ENCODE measurements at places on chromosomes 4 and X.

DNA sequence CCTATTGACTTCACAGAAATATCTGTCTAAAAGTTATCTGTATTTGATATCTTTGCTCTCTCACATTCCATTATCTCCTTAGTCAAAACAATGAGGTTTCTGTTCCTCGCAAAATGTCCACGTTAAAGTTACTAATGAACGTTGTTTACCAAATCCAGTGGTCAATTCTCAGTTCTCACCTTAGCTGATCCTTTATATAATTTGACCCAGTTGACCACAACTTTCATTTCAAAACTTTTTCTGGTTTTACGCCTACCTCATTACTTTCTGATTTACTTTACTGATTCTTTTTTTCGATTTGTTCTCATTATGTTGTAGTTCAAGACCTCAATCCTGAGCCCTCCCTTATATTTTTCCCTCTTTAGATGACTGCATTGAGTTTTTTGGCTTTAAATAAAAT, 186.6 kb downstream of the IL1RAPL1 start:
- DNase-seq, result no peak

GRCh38 chr4:74203467-74203866, 45.5 kb downstream of the MTHFD2L start:
- DNase-seq, result no peak

DNA sequence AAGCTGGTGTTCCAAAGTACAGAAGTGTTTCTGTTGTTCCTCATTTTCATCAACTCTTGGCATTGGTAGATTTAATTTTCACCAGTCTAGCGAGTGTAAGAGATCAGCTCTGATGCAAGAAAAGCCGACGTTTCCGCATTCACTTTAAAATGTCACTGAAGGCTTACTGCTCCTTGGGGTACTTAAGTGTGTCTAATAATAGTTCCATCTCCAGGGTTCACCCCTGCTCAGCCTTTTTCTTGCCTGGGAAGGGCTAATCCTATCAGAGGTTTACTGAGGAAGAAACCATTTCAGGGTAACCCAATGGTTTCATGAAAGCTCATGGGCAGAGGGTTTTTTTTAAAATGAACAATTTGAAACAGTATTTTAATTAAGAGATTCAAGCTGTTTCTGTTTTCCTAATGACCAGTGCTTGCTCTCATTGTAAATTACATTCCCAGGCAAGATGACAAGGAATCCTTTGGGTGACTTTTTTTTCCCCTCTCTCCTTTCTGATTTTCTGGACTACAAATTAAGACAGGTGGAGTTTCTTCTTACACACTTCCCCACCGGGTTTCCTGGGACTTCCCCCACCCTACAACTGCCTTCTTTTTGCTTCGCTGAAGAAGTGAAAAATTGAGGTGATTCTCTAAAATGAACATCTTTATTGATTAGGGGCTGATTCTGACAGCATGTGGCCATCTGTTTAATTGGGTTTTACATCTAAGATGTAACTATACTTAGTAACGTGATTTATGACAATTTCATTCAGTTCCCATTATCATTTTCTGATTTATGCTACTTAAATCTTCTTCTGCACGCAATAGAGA, 78.7 kb upstream of the CBLL2 start:
- no peak for DNase-seq

GRCh38 chr4:118221227-118221800, 131.5 kb downstream of the PRSS12 start:
- no peak for DNase-seq

DNA sequence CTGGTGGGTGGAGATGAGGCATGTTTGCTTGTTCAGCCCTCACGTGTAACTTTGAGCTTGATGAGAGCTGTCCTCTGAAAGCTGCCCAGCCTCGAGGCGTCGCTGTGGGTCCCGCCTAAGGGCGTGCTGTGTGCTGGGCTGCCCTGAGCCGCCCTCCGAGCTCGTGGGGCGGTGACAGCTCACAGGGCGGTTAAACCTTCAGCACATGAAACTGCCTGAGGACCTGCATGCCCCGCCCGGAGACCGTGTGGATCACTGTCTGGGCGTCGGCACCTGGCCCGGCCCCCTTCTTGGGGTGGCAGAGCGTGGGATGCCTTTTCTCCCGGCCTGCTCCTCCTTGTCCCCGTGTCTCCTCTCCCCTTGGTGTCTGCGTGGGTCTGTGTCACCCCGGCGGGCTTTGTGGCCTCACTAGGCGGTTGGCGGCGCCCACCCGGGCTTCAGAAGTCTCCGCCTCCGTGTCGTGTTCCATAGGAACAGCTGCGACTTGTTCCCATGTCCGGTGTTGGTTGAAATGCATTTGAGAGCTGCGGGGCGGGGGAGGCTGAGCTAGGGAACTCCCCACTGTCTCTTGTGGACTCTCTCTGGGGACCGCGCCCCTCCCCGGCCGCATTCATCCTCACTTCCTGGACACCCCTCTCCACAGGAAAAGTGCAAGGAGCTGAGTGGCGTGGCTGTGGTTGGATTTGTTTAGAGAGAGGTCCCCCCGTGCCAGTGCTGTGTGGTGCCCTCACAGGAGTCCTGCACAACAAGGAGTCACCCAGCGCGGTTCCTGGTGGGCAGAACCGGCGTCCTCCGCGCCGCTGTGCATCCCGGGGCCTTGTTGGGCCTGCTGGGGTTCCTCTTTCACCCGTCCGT, 6.8 kb downstream of the AKAP17A start:
- no peak for DNase-seq

DNA sequence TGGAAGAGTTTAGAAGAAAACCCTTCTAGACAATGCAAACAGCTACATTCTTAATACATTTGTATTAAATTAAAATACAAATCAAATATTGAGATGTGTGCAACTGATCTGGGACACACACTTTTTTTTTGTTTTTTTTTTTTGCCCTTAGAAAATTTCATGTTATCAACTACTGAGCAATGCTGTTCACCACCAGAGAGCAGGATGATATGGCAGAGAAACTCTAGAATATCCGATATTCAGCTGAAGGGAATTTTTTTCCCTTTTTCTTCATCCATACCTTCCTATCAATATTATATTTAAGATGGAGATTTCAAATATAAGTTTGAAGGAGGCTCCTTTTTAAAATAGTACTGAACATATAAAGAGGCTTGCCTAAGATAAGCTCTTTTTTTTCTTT, 1.0 kb downstream of the NDST3 start:
- DNase-seq, result no peak

DNA sequence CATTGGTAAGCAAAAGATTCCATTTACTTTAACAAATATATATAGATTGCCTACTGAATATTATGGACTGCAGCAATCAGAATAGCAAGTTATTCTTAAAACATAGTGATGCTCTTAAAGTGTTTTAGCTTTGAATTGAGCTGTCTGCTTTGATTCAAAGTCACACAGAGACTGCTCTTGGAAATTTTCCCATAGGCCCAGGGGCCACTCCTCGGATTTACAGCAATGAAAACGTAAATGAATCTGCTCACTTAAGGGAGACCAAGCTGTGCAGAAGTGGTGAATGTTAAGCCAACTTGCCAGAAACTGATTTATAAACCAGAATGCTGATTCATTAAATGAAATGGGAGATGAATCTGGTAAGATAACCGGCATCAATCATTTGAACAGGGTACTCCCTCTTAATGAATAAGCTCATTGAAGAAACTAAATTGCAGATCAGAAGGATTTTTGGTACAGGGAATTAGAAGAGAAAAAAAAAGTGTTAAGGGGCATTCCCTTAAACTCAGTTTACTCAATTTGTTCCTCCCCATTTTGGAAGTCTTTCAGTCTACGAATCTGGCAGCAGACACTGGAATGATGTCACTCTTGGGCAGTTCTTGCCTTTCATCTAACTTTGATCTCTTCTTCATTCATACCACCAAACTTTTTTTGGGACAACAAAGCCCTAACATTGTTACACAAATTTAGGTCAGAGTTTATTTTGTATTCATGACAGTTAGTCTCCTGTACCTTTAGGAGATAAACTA, 363.3 kb upstream of the MAGEB2 start:
- no peak for DNase-seq

GRCh38 chrX:45517090-45517973, 316.7 kb upstream of the DIPK2B start:
- DNase-seq, result no peak

DNA sequence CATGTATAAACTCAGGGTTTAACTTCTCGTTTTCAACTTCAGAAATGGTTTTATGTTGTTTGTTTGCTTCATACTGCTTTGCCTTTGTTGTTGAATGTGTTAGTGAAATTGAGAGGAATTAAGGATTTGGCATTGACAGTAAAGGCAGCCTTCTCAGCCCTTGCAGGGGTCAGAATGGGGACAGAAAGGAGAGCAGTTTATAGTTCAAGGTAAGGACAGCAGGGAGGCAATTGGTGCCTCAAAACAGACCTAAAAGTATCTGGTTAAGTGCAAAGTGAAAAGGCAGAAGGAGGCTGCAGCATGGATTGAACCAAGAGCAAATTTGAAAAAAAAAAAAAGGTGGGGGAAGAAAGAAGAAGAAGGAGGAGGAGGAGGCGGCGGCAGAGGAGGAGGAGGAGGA, 835.0 kb upstream of the ADGRL3 start:
- no peak for DNase-seq

Measured in stimulated activated CD4-positive, alpha-beta T cell treated with anti-CD3 and anti-CD28 coated beads, Interleukin-15, amount 100 ng/mL, for 1 hour (primary cell).